Activated naive CD8-positive, alpha-beta T cell treated with anti-CD3 and anti-CD28 coated beads for 36 hours (primary cell): ENCODE measurements at places on chromosomes 5 and 9.

GRCh38 chr9:115637661-115638060, 515.9 kb upstream of the PAPPA start:
- DNase-seq: no peak

DNA sequence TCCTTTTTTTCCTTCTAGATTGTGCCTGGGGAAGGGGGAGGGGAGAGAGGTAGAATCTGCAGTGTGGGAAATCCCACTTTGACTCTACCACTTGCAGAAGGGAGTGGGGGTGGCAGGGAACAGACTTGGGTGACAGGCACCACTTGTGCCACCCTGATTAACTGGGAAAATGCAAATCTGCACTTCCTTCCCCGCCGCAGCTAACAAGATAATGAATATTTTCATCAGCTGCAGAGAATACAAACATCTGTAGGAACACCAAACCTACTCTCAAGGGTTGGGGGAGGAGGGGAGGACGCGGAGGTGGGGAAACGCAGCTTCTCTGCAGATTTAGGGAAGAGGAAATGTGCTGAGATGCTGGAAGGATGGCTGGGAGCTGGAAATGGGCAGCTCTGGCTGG, 73.5 kb downstream of the TRIM32 start:
- DNase-seq: no peak

DNA sequence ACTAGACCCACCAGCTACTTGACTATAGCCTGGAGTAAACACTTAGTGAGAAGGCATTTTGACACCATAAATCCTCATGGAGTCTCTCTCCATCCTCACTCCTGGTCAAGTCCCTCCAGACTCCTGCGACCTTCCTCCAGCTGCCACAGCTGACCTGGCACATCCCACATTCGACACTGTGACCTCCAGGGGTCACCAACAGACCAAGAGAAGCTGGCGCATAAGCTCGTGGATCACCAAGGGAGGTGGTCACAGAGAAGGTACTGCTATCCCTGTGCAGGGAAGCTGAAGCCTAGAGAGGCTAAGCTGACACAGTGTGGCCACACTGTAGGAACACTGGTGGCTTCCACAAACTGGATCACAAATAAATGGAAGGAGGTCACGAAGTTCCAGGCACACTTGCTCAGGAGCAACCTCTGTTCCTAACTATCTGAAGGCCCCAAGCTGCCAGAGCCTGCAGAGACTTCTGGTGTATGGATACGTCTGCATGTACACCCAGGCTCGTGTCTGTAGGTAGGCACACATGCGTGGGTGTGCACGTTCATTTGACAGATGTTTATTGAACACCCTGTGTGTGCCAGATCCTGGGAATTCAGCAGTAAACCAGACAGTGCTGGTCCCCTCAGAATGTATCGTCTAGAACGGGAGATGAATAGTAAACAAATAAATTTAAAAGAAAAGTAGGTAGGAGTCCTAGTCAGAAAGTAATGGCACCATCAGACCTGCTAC, 104.4 kb downstream of the C5orf15 start:
- no peak for DNase-seq

DNA sequence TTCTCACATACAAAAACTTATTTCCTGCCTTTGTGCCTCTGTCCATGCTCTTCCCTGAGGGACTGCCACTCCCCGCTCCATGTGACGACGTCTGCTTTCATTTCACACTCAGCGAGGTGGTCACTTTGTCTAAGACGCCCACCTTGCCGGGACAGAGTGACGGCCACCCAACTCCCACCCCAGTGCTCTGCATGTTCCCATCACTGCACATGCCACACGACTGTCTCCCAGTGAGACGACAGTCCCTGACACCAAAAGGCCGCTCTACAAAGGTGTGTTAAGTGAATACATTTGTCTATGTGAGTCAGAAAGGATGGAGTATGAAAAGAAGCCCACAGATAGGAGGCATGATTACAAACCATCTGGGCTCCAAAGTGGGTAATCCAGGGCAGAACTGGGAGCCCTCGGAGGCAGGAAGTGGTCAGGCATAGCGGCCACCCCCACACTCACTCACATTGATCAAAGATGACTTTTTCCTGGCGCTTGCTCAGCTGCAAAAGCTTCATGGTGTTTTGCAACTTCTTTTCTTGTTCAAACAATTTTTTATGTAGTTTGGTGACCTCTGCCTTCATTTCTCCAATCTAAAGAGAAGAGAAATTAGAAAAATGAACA, 185.8 kb downstream of the CDK5RAP2 start:
- DNase-seq: peak; percentile 50

DNA sequence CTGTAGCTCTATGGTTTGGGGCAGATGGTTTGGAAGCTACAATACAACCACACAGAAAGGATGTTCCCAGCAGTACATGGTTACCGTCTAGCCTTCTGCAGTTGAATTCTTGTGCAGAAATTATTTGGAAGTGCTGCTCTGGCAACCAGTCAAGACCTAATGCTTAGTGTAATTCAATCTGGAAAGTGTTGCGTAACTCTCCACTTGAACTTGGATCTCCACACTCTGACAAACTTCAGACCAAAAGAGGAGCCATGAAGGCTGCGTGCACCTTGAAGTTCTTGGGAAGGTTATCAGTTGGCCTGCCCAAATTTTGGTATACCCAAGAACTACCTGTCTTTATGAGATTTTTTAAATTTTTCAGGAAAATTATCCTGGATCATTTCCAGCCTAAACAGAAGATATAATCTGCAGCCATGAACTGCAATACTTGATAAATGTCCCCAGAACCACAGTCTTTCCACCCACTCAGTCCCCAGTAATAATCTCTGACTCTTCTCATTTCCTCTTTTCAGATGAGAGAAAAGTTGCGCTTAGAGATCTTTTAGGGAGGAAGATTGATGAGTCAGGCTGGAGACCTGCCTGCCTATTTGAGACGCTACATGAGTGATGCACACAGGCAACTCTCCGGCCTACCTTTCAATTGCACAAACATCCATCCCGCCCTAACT, 159.9 kb downstream of the FANCC start:
- no peak for DNase-seq

DNA sequence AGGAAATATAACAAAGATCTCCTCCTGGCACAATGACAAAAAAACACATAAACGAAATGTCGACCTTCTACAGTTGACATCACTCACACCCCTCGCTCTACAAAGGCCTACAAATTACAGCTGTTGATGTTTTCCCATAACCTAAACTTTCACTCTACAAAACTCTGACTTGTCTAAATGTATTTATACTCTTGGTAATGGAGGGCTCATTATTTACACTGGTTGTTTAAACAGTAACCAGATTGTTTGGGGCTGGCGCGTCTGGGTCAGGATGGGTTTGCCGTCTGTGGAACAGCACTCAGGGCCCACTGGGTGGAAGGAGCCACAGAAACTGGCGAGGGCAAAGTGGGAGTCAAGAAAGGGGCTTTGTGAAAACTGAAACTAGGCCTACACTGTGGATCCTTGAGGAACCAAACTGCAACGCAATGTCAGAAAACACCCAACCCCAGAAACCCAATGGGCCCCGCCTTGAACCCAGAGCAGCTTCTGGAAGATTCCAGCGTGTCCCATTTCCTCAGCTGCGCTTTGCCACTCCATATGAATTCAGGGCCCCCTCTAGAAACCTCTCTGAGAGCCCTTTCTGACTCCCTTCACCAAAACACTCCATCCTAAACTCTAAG, 136.7 kb downstream of the ROR2 start:
- DNase-seq: no peak

GRCh38 chr9:131630205-131630831, 85.0 kb downstream of the PRRT1B start:
- DNase-seq: no peak

DNA sequence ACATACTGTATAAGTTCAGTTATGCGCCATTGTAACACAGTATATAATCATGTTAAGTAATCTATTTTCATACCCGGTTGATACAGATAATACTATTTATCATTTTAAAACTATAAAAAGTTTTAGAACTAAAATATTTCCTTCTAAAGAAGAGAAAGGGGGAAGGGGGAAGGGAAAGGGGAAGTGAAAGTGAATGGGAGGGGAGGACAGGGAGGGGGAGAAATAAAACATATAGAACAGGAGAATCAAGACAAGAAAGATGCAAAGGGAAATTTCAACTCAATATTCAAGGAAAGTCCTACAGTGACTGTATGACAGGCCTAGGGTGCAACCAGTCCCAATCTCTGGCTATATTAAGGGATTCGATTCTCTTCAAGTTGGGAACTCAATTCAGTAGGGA, 1278.8 kb downstream of the MAT2B start:
- DNase-seq: no peak

GRCh38 chr5:54309276-54309675, 1.1 kb downstream of the ARL15 start:
- no peak for DNase-seq

DNA sequence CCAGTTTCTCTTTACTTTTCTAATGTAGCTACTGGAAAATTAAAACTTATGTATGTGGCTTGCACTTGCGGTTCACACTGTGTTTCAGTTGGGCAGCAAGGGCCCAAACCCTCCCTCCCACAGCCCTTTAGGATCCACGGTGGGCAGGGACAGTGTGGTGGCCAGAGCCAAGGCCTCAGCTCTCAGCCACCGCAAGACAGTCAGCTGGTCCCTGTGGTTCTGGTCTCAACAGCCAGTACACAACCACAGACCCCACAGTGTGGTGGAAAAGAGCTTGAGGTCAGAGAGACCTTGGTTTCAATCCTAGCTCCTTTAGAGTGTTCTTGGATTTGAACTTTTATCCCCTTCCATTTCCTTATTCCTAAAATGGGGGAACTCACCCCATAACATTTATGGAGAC, 153.0 kb upstream of the SMIM23 start:
- DNase-seq: no peak

- DNase-seq: no peak
Measured at GRCh38 chr9:24881361-24881760, 335.7 kb upstream of the IZUMO3 start.

GRCh38 chr5:98839469-98840383, 66.3 kb downstream of the RGMB start:
- DNase-seq: peak; percentile 15

DNA sequence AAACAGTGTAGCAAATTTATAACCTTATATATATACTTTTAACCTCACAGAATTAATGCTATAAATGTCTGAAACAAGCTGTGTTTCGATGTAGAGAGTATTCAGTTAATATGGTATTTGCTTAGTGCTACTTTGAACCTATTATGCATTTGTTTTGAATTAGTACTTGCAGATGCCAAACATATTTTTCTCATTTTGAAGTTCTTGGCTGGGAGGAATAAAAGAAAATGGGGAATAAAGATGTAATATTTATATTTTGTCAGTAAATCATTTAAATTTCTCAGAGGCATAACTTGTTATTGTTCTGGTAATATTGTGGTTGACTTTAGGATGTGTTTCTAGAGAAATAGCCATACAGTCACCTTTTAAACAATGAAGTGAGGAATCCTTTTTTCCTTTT, 175.9 kb upstream of the IZUMO3 start:
- DNase-seq: no peak

DNA sequence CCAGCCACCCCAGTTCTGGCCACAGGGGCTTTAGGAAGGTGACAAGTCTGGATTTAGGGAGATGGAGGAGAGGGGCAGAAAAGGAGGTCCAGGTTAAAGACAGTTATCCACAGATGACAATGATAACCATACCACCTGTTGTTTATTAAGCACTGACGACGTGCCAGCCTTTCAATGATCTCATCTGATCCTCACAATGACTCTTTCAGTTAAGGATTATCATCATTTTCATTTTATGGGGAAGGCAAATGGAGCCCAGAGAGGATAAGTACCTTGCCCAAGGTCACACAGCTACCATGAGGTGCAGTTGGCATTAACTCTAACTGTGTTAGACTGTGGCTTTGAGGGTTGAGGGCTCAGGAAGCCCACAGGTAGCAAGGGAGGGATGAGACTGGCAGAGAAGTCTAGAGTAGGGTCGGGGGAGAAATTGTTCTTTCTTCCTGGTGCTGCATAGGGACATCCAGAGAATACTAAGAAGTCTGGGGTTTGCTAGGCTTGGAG, 21.5 kb upstream of the JADE2 start:
- no peak for DNase-seq

DNA sequence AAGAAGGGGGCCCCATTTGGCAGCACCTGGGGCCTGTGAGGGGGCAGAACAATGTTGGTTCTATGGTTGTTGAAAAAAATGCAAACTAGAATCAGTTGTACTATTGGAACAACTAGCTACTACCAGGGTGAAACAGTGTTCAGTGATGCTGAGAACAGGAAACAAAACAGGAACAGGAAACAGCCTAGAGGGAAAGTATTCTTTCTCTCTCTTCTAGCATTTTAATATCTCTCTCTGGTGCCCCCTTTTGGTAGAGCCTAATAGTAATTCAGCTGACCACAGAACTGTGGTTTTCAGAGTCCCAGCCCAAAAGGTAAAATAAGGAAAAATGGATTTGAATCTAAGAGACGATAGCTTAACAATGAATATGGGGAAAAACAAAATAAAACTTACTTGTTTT, 138.0 kb upstream of the KCNN2 start:
- no peak for DNase-seq

DNA sequence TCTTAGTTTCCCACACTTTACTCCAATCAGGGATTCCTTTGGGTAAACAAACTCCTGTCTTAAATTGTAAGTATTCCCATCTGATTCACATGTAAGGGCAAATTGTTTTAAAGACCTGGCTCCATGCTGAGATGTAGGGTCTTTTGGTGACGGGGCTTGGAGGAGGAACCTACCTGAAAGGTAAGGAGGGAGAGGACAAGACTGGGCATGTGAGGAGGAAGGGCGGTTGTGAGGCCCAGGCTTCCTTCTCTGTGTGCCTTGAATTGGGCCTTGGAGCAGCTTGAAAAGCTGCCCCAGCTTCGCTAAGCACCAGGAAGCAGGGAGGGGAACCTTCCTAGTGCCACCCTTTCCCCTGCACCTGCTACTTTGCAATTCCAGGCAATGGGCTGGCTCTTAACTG, 86.8 kb downstream of the C9orf152 start:
- DNase-seq: no peak
